Progenitor cell of endocrine pancreas (in vitro differentiated cells): ENCODE measurements at places on chromosomes 16 and 17. TPM values are rescaled to one million over a fixed set of nuclear protein-coding genes. Genes with fewer than 3 reads are reported as not detected.

- no peak for DNase-seq
Observed at GRCh38 chr17:57279432-57279831, 23.1 kb downstream of the MSI2 start.

GRCh38 chr17:19716108-19717030, at the start of gene SLC47A2:
SLC47A2 (minus strand) TSS chr17:19716584; CDS start chr17:19716555, 29 bp downstream.
- DNase-seq = no peak

DNA sequence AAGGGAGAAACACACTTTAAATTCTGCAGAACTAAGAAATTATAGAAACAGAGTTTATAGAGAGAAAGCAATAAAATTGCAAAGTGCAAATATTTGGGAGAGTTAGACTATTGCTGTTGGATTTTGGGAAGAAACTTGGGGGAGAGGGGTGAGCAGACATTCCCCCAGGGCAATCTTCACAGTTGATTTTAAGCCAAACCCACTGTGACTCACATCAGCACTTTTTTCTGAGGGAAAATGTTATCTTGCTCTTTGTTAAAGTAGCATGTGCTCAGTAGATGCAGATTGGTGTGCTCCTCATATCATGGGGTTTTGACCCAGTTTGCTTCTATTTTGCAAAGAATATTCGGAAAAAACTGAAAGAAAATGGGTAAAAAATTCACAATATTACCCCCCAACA, 367.6 kb downstream of the CDH11 start:
- DNase-seq = no peak

GRCh38 chr16:81709016-81709900, 69.8 kb upstream of the PLCG2 start:
- DNase-seq = no peak

- no peak for DNase-seq
Observed at GRCh38 chr16:28258567-28258966, 33.8 kb upstream of the SBK1 start.

GRCh38 chr16:9957002-9957401, 225.2 kb downstream of the GRIN2A start:
- no peak for DNase-seq

DNA sequence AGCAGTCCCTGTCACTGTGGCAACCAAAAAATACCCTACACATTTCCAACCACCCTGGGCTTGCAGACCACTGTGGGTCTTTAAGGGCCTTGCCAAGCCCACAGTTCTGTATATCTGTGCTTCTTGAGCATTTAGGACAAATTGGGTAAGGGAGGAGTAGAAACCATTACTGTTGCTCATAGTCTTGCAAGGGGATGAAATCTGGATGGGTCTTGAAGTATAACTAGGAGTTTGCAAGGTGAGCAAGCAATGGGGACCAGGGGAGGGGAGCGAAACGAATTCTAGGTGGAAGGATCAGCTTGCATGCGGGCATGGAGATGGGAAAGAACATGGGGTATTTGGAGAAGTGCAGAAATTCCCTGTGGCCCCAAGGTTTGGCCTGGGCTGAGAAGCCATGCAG, 202.9 kb downstream of the RAB11FIP4 start:
- no peak for DNase-seq

- no peak for DNase-seq
Observed at GRCh38 chr17:17021194-17021863, 20.9 kb upstream of the MPRIP start.

DNA sequence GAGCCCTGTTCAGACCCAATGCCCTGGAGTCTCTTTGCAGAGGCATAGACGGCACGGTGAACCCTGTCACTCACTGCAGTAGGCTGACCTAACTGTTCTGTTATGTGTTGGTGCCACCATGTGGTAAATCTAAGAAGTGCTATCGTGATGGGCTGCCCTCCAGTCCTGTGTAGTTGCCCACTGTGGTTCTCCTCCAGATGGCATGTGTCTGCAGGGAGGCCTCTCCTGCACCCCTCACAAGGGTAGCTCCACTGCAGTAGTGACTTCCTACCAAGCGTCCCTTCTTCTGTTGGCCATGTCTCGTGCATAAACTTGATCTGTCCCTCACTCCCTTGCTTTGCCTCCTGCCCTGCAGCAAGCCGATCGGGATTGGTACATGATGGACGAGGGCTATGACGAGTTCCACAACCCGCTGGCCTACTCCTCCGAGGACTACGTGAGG, 5.8 kb downstream of the DHX38 start:
- DNase-seq = peak; percentile 39

DNA sequence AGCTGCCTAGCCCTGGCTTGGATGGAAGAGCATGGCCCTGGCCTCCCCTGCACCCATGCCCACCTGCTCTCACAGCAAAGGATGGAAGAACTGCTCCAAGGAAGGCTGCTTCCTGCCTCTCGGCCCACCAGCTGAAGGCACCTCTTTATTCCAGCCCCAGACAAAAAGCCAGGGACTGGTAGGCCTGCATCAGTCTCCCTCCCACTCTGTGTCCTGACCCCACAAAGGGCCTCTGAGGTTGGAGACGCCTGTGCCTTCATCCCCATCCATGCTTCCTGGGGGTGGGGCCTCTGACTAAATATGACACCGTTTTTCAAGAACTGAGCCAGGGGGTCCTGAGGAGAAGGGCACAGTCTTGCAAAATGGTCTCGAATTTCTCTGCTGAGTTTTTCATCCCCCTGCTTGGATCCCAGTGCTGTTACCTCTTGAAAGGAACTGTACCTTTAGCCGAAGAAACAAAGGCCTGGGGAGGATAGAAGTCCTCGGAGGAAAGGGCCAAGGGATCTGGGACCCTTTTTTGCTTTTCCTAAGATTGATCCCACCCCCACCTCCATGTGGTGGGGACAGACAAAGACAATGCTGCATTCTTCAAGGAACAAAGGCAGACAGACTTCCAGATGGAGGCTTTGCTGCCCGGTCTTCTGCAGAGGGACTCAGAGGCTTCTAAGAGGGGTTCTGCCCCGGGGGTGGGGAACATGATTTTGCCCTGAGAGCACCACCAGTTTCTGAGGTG, 5.2 kb downstream of the C17orf50 start:
- no peak for DNase-seq

- no peak for DNase-seq
Observed at GRCh38 chr17:72258711-72259110, 137.9 kb downstream of the SOX9 start.

GRCh38 chr17:28112606-28113005, 70.1 kb downstream of the NLK start:
- DNase-seq = no peak

DNA sequence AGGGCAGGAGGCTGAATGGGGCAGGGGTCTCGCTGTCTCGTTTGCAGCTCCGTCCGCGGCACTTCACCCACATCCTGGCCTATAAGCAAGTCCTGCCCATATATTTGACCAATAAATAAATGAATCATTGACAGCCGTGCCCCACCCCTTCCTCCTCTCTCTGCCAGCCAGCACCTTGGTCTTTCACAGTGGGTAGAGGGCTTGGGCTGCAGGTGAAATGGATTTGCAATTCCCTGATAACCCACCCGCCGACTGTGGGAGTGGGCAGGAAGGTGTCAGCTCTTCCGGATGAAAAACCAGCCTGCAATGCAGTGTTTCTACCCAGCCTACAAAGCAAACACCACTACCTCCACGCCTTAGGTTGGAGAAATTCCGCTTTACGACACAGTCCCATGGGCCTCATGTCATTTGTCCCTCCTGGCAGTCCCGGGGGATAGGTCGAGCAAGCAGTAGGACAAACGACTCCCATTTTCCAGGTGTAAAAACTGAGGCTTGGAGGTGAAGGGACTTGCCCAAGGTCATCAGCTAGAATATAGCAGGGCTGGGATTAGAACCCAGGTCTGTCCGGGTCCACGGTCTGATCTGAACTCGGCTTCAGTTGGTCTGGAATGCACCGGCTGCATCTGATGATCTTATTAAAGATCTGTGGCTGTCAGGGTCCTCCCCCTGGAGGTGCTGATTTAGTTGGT, 79.0 kb downstream of the ABCC1 start:
- DNase-seq = no peak

- DNase-seq = peak; percentile 52
Observed at GRCh38 chr16:89574681-89575246, 794 bp upstream of the CPNE7 start.

- DNase-seq = no peak
Observed at GRCh38 chr16:9049241-9049640, 42.2 kb upstream of the HAPSTR1 start.

DNA sequence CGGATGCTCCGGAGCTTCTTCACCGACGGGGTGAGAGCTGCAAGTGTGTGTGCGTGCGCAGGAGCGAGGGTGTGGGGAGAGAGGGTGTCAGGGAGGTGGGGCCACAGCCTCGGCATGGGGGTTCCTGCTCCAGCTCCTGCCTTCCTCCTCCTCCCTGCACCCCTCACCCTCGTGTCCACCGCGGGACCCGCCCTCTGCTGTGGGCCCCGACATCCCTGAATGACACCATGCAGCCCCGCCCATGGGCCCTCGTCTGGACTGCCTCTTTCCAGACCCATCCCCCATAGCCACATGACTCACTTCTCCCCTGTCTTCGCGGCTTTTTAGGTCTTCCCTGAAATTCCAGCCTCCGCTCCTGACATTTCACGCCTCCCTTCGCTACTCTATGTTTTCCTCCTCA, 41.6 kb downstream of the ARHGAP23 start:
- no peak for DNase-seq

- no peak for DNase-seq
Observed at GRCh38 chr17:19290066-19290705, 53.0 kb downstream of the EPN2 start.

The STAC2 gene
- total RNA-seq = not detected in 2 replicates

The LGALS9C gene
- total RNA-seq = not detected in 2 replicates

The GAS7 gene
- total RNA-seq = 3.4 and 3.8 TPM in 2 replicates

The NOMO2 gene
- 113 and 116 TPM in 2 replicates for total RNA-seq

The FAM234A gene
- 127 and 129 TPM in 2 replicates for total RNA-seq
